ENCODE measurements at places on chromosomes 5 and 9.
A peak's percentile ranks its signal among the peaks of the same experiment; 100 is the strongest.

DNA sequence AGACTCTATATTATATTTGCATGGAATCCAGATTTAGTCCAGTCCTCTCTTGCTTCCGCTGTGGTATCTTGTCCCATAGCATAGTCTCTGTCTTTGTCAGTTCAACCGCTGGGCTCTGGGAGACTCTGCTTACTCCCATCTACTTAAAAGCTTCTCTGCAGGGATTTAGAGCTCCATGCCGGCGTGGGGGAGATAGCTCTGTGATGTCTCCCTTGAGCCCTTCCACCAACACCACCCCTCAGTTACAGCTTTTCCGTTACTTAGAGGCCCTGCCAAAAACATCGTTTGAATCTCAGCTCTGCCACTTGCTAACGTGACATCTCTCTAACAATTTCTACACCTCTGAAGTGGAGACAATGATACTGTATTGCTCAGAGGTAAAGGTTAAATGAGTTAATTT lies 306.1 kb upstream of the ZNF608 start:
- DNase-seq: no peak

DNA sequence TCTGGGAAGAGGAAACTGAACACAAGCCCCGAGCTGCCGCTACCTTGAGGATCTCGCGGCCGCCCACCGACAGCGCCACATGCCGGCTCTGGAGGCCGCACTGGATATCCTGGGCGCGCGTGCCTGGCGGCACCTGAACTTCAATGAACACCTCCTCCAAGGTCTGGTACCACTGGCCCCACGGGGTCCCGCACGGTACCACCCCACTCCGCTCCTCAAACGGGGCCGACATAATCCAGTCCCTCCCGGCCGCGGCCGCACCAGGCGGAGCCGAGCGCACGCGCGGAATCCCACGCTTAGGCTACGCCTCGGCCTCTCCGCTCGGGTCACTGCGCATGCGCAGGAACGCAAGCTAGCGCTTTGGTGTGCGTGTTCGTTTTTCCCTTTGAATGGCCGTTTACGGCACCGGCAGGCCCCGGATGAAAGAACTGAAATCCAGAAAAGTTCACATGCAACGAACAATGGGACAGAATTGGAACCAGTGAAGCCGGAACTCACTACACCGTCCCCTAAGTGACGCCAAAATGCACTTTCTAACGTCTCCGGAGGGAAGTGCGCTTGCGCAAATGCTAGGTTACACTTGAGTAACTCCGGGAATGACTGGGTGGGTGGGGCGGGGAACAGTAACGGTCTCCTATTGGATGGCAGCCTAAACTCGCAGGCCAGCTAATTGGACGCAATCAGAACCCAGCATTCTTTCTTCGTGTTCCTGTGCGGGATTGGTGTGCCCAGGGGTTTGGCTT lies at the start of gene NUDCD2:
TSS of gene NUDCD2 (minus strand) at position 284 of the 743 bp plus-strand sequence. CDS start at position 232, 52 bp downstream.
- DNase-seq: peak; percentile 99

DNA sequence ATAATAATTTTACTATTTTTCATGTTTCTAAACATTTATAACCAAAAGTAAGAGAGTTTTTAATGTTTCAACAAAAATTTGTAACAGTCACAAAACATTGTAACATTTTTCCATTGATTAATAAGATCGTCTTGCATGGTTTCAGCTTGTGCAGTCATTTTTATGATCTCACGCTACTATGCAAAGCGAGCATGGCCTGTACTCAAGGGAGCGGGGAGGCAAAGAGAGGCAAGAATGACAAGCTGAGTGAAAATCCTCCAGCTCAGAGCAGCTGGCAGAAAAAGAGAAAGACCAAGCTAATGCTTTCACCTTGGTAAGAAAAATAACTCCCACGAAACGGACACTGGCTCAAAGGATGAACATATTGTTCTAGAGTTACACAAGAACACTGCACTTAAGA lies 90.0 kb upstream of the SV2C start:
- DNase-seq: no peak

DNA sequence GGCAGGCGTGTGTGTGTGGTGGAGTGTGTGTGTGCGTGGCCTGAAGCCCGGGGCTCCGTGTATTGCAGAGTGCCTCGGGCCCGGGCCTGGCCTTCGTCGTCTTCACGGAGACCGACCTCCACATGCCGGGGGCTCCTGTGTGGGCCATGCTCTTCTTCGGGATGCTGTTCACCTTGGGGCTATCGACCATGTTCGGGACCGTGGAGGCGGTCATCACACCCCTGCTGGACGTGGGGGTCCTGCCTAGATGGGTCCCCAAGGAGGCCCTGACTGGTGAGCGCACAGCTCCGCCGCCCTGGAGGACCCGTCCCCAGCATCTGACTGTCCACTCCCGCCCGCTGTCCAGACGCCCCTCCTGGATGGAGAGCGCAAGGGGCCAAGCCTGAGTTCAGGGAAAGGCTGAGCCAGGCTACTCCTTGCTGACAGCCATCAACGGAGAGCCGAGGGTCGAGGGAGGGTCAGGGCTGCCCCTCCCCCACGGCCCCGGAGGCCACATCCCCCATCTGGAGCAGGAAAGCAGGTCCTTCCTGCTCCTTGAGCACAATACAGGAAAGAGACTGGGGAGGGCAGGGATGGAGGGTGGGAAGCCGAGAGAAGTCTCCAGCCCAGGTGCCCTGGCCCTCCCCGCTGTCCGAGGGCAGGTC lies 18.4 kb downstream of the SLC6A18 start:
- DNase-seq: no peak

- no peak for DNase-seq
Observed at GRCh38 chr5:18687429-18687828, 1053.2 kb downstream of the TAF11L14 start.

- DNase-seq: peak; percentile 1
Observed at GRCh38 chr5:28766565-28767158, 1728.3 kb upstream of the CDH9 start.

GRCh38 chr9:112489039-112489546 lies 2.5 kb downstream of the KIAA1958 start:
- DNase-seq: no peak

- no peak for DNase-seq
Observed at GRCh38 chr9:4964540-4964939, 20.5 kb upstream of the JAK2 start.

- no peak for DNase-seq
Observed at GRCh38 chr9:2241461-2241835, 226.3 kb downstream of the SMARCA2 start.

- no peak for DNase-seq
Observed at GRCh38 chr5:11054014-11054413, 293.0 kb upstream of the DAP start.

DNA sequence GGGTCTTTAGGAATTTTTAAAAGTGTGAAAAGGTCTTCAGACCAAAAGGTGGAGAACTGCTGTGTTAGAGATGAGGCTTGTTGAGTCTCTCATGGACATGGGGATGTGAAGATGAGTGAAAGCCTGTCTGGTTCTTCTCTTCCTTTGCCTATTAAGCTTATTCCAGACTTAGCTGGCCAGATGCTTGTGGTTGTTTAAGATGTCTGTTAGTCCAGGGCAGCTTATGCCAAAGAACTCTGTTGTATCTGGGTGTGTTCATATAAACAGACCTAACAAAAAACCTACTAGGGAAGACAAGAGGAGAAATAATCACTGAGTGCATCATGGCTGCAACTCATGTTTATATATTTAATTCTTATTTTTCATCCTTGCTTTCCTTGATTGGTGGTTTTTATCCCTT lies 57.5 kb upstream of the NCS1 start:
- no peak for DNase-seq

DNA sequence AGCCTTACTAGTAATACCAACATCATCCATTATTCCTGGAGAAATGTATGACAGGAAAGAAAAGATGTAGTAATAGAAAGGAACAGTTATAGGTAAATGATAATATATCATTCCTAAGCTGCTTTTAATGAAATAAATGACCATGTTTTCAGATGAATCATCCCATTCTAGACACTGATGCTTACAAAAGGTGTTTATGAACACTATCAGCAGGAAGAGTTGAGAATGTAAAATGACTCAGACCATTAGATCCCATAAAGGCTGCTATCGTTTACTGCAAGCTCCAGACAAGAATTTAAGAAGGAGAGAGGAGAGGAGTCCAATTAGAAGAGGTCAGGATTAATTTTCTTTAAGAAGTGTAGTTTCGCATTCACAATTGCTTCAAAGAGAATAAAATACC lies 1033.5 kb downstream of the EFNA5 start:
- no peak for DNase-seq

GRCh38 chr5:141150993-141151325 lies 1.1 kb downstream of the PCDHB6 start:
- DNase-seq: no peak

- DNase-seq: peak; percentile 28
Observed at GRCh38 chr5:150358261-150359095, 981 bp downstream of the TCOF1 start.

- DNase-seq: peak; percentile 47
Observed at GRCh38 chr5:137995077-137995748, 37.7 kb downstream of the FAM13B start.

- DNase-seq: peak; percentile 70
Observed at GRCh38 chr9:124835026-124835557, 18.2 kb upstream of the WDR38 start.

- DNase-seq: no peak
Observed at GRCh38 chr9:129874261-129875101, 39.2 kb downstream of the USP20 start.

- no peak for DNase-seq
Observed at GRCh38 chr5:106172681-106173532, 1497.8 kb downstream of the EFNA5 start.

DNA sequence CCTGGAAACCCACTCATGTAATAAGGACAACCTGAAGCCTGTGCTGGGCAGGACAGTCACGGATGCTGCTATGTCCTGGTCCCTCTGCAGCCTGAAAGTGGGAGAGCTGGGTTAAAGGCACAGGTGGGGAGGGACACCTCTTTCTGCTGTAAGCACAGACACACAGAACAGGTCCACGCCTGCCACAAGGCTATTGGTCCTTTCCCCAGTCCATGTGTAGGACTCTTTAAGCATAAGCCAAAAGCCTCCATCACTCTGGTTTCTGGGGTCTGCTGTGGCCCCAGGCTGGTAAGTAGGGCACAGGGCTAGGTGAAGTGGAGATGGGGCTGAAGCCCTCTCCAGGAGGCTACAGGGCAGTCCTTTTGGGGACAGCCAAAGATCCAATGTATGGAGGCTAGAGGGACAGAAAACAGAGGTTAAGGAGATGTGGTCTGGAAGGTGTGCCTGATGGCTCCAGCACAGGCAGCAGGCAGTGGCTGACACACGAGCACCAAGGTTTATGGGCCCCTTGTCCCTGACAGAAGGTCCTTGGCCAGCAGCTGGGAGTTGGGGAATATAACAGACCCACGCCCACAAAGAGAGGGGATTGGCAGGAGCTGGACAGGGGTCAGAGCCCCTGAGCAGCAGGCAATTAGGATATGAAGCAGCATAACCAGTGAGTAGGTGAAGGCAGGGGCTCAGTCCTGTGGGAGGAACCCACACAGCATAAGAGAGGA lies 203.6 kb upstream of the MVB12B start:
- DNase-seq: no peak

DNA sequence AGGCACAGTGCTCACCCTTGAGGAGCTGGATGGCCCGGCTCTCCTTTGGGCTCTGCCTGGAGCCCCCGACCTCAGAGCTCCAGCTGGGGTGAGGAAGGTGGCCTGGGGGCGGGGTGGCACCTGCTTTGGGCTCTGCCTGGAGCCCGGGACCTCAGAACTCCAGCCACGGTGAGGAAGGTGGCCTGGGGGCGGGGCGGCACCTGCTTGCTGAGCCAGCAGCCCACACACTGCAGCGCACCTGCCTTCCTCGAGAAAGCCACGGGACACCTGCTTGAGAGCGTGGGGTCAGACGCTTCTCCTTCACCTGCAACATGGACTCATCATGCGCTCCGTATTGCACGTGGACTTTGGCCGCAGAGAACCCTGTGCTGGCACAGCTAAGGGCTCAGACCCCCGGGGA lies 51.8 kb downstream of the IRX2 start:
- no peak for DNase-seq

DNA sequence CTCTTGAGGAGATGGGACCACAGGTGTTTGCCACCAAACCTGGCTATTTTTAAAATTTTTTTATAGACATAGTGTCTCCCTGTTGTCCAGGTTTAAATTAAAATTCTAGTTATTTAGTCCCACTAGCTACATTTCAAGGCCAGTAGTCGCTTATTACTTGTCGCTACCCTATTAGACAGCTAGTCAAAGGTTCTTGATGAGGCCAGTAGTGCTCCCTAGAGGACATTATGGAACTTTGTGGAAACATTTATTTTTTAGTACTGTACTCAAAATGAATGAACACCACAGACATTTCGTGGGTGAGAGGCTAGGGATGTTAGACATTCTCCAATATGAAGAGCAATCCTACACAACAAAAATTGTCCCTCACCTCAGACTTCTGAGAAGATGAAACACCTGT lies 14.4 kb upstream of the GRXCR2 start:
- no peak for DNase-seq

DNA sequence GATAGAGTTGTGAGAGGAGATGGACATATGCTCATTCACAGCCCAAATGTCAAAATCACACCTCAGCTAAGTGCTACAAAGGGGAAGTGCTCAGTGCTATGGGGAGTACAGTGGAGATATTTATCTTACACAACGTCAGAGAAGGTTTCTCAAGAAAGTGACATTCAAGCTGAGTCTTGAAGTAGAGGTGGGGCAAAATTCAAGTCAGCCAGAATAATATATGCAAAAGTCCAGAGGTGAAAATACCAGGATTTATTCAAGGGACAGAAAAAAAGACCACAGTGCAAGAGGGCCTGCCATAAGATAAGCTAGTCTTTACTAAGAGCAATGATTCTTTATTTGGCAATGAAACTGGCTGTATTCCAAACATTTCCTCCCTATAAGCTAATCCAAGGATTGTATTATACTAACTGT lies 327.8 kb upstream of the PIK3R1 start:
- no peak for DNase-seq

DNA sequence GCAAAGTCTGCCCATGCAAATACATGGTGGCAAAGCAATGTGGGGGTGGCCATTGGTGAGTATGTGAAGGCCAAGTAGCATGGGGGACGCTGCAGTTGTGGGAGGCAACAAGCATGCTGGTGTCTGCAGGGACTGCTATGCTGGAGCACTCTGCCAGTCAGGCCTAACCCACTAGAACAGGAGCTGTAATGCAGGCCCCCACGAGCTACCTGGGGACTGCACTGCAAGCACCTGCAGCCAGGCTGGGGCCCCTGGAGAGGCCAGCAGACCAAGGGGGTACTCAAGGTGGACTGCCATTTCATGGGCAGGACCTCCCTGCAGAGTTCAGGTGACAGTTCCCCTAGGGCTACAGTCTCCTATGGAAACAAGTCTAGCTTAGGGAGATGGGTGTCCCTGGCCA lies 183.8 kb upstream of the PDE4D start:
- no peak for DNase-seq

- no peak for DNase-seq
Observed at GRCh38 chr5:14868771-14869170, 2.8 kb downstream of the ANKH start.

GRCh38 chr5:71727978-71728377 lies 8.9 kb downstream of the CARTPT start:
- DNase-seq: no peak
